ENCODE measurements at places on chromosomes 1 and 21.
A peak's percentile ranks its signal among the peaks of the same experiment; 100 is the strongest.

DNA sequence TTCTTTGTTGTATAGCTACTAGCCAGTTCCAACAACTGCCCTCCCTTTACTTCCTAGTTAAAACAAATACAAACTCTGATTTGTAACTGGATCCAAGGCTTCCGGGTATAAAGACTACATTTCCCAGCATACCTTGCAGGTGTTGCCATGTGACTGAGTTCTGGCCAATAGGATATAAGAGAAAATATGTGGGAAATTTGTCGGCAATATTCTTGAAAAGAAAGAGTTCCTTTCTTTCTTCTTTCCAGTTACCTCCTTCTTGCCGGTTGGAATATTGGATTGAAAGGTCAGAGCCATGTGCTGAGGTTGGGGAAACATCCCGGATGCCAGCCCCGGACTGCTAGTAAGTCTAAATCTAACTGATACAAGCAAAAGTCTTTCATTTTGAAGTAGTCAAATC lies 23.0 kb upstream of the ZBTB40 start:
- peak; percentile 41 for DNase-seq

GRCh38 chr1:182806015-182806678 lies 16.6 kb downstream of the NPL start:
- DNase-seq: no peak

DNA sequence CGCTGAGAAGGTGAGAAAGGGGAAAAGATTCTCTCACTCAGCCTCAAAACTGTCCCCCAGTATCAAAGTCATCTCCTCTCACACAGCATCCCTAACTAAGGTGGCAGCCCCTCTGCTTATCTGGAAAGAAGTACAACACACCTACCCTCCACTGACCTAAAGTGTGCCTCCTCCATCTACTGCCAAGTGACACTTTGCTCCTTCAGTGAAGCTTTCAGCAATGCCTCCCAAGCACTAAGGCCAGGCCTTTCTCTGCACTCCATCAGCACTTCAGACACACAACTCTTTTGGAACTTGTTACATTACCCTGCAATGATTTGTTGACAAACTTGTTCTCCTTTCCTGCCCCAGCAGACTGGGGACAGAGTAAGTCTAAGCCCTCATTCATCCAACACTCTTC lies 1.4 kb downstream of the SH3BP5L start:
- DNase-seq: no peak

- no peak for DNase-seq
Measured at GRCh38 chr21:34974162-34974981, 74.7 kb downstream of the RUNX1 start.

All from fibroblast of skin of right biceps (primary cell).